NCI-H510A treated with DMSO at 0.1 percent for 48 hours (cell line): ENCODE measurements at places on chromosomes 1 and 21.
A peak's percentile ranks its signal among the peaks of the same experiment; 100 is the strongest.

- DNase-seq, result no peak
Observed at GRCh38 chr1:198253668-198254067, 96.9 kb downstream of the NEK7 start.

DNA sequence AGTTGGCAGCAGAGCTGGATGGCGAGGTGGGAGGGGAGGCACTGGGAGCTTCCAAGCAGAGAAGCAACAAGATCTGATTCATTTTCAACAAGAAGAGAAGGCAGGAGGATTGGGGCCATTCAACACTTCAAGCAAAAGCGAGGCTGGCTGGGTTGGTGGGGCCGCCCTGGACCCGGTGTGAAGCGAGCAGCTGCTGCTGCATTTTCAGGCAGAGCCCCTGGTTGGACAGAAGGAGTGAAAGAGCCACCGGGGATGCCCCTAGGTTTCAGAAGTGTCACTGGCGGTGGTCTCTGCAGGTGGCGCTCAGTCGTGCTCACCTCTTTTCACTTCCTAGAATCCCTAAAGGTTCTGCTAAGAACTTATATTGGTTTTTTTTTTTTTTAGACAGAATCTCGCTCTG, 18.0 kb downstream of the SLC2A7 start:
- DNase-seq, result no peak

DNA sequence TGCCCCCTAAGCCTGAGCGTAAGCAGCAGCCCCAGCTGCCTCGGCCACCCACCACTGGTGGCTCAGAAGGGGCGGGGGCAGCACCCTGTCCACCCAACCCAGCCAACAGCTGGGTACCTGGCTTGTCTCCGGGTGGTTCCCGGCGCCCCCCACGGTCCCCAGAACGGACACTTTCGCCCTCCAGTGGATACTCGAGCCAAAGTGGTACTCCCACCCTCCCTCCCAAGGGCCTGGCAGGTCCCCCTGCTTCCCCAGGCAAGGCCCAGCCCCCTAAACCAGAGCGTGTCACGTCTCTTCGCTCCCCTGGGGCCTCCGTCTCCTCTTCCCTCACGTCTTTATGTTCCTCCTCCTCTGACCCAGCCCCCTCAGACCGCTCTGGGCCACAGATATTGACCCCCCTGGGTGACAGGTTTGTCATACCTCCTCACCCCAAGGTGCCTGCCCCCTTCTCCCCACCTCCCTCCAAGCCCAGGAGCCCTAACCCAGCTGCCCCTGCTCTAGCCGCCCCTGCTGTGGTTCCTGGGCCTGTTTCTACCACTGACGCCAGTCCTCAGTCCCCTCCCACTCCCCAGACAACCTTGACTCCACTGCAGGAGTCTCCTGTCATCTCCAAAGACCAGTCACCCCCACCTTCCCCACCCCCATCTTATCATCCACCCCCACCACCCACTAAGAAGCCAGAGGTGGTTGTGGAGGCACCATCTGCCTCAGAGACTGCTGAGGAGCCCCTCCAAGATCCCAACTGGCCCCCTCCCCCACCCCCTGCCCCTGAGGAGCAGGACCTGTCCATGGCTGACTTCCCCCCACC, 46.2 kb downstream of the YARS1 start:
- no peak for DNase-seq

DNA sequence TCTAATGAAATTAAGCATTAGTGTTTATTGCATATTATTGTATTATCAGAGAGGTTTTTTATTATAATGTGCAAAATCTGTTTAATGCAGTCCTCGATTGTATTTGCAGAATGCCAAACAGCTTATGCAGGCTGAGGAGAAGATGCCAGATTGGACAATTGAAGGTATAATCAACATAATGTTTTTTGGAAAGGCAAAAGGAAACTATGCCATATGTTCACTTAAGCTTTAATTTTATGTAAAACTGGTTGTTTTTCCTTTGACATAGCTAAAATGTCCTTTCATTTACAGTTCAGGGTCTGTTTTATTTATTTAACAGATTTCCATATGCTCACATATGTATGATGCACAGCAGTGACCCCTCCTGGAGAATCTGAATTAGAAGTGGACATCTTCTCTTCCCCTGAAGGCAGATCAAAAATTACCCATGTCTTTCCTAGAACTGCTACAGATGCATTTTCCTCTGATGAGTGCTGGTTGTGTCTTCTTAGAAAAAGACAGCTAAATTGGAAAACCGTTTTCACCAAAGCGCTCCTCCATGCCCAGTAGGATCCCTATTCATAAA, 143.5 kb upstream of the USH2A start:
- peak; percentile 3 for DNase-seq

GRCh38 chr1:106619080-106619826, 437.2 kb upstream of the PRMT6 start:
- no peak for DNase-seq

DNA sequence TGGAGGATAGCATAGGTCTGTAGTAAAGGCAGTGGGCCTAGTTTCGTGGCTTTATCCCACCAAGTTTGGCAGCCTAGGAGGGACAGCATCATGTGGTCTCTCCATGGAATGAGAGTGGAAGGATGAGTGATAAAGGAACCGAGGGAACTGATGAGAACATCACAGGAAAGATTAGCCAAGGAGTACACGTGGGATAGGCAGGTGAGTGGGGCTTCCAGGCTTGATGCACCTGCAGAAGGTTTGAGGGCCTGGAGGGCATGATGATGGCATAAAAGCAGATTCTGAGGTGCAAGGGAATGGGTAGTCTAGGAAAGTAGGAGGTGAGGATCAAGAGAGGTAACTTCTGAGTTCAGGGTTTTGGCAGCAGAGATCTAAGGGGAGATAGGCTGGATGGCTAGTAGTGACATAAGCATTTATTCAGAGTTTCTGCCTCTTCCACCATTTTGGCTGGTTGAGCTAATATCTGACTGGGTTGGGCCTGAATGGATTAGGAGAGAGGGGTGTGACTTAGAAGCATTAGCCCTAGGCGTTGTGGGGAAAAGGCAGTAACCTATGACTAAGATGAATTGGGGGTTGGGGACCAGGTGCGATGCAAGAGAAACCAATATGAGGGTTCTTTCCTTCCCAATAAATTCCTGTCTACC, 9.1 kb downstream of the PTGFRN start:
- DNase-seq, result no peak

- peak; percentile 4 for DNase-seq
Observed at GRCh38 chr1:101592845-101593244, 356.0 kb downstream of the S1PR1 start.

DNA sequence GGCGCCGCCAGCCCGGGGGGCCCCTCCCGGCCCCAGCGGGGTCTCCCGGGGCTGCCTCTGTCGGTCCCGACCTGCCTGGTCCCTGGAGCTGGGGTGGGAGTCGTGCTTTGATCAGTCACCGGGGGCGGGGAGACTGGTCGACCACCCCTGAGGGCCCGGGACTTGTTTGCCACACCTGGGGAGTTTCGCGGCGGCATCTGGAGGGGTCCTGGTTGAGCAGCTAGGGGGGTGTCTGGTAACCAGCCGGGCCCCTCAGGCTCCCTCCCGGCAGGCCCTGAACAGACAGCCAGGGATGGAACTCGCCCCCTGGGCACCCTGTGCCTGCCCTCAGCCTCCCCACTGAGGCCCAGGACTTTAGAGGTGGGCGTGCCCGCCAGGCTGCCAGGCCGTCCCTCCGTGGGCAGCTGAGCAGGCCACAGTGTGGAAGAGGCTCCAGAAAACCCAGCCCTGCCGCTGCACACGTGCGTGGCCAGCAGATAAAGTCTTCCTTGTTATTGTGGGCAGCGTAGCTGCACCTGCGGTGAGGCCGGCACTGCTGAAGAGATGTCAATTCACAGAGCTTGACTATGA, 13.3 kb upstream of the SAMD11 start:
- DNase-seq, result no peak

- DNase-seq, result no peak
Observed at GRCh38 chr1:200432586-200432985, 22.8 kb upstream of the ZNF281 start.

GRCh38 chr1:233114860-233115259, 164.4 kb downstream of the NTPCR start:
- DNase-seq, result no peak

DNA sequence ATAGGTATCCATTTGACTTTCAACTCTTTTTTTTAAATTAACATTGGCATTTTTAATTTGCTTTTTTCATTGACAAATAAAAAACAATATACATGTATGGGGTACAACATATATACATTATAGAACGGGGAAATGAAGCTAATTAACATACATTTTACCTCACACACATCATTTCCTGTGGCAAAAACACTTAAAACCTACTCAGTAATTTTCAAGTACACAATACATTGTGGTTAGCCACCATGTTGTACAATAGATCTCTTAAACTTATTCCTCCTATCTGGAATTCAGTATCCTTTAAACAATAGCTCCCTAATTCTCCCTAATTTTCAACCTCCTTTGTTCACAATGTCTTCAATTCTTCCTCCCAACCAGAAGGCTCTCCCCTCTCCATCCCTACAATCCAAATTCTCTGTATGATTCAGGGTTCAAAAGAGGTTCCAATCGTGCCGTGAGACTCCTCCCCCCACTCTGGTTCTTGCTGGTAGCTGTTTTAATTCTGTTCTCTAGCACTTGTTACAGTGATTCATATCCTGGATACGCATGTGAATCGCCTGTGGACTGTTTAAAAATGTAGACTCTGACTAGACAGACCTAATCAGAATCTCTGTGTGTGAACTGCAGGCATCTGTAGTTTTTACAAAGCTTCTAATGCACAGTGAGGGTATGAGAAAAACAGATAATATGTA, 87.6 kb upstream of the DUSP10 start:
- DNase-seq, result no peak

DNA sequence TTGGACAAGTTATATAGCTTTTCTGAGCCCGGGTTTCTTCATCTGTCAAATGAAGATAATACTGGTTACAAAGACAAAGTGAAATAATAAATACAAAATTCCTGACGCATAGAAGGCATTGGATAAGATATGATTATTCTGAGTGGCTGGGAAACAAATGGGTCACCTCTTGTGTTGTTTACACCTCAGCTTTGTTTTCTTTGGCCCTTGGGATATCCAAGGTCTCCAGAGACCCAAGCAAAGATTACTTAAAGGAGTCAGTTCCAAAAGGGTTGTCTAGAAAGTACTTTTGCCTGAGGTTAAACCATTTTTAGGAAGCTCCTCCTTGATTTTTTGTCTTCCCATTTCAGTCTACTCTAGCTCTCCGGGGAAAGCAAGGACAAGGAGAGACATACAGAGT, 9.7 kb downstream of the KHDRBS1 start:
- DNase-seq, result no peak

GRCh38 chr1:77044133-77044849, 174.9 kb downstream of the PIGK start:
- no peak for DNase-seq

DNA sequence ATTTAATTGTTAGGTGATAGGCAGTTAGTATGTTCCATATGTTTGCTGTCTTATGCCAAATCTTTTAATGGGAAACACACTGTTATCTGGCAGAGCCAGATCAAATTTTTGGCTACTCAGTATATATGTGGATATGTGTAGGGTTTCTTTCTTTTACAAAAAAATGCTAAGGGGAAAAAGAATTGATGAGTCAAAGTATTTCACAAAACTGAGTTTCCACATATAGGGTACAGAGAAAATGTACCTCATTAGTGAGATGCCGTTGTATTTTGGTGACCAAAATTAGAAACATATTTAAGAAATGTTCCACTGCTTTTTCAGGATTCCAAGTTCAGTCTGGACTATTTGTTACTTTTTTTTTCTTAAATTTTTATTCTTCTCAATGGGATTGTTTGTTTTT, 201.2 kb upstream of the PTGFR start:
- no peak for DNase-seq

DNA sequence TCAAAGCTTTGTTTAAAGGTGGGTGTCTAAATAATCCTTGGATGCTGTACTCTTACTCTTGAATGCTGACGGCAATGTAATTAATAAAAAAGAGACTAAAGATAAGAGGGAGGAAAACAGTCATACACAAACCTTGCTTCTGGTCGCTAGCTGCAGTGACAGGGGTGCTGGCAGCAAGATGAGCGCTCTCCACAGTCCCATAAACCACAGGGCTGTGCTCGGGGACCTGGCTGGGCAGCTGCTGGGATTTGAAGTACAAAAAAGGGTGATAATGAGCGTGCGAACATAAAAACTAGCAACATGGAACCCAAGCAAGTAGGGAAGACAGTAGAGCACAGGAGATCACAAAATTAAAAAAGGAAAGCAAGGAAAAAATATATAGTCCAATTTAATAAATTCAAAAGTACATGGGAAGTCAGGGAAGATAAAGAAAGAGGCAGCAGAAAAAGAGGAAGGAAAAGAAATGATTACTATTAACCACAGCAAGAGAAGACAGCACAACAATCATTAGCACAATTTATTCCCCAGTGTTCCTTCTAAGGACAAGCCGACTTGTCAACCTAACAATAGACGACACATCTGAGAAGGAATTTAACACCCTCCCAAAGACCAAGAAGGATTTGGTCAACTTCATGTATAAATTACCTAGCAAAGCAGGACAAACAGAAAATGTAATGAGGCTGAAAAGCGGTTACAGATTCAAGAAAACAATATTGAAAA, 162.9 kb upstream of the HP1BP3 start:
- no peak for DNase-seq

DNA sequence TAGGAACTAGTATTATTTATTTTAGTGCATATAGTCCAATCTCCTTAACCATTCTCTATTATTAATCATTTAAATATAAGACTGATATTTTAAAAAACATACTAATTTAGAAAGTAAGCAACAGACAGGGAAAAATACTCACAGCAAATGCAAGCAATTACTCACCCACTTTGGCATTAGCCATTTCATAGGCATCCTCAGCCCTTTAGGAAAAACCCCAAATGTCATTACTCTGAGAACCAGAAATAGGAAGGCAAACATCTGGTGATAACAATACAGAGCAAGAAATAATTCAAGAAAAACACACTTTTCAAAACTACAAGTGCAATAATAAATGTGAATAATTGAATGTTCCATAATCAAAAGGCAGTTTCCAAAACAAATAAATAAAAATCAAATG, 545.1 kb downstream of the PLPP3 start:
- DNase-seq, result no peak

DNA sequence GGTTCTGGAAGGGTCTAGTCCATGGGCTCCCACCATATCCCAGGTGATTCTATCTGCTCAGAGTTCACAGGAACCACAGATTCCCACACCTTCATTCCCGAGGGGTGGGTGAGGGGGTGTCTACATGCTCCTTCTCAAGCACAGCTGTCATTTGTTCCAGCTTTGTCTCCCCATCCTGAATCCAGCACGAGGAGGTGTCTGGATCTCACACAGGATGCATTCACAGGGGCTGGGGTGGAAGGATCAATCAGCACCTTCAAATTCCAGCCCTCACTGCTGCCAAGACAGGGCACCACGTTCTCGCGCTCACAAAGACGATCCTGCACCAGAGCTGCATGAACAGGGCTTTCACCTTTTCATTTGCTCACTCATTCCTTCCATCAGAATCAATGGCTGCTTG, 52.7 kb downstream of the TCP10L start:
- no peak for DNase-seq

- peak; percentile 76 for DNase-seq
Observed at GRCh38 chr1:22105611-22106207, 37.2 kb downstream of the WNT4 start.

- DNase-seq, result no peak
Observed at GRCh38 chr1:240649733-240650721, 38.1 kb upstream of the GREM2 start.
